Pulmonary artery endothelial cell (primary cell): ENCODE measurements at places on chromosomes 1 and 21. TPM values are rescaled to one million over a fixed set of nuclear protein-coding genes. Genes with fewer than 3 reads are reported as not detected.

GRCh38 chr1:241675983-241676382, 23.9 kb downstream of the WDR64 start:
- no peak for DNase-seq

GRCh38 chr1:102837551-102837950, 270.8 kb downstream of the COL11A1 start:
- DNase-seq: no peak

Gene RIPK4
- 0.04 TPM in 1 of 2 replicates, not detected in the other for total RNA-seq

Gene PODN
- total RNA-seq: 0.26 and 0.60 TPM in 2 replicates

DNA sequence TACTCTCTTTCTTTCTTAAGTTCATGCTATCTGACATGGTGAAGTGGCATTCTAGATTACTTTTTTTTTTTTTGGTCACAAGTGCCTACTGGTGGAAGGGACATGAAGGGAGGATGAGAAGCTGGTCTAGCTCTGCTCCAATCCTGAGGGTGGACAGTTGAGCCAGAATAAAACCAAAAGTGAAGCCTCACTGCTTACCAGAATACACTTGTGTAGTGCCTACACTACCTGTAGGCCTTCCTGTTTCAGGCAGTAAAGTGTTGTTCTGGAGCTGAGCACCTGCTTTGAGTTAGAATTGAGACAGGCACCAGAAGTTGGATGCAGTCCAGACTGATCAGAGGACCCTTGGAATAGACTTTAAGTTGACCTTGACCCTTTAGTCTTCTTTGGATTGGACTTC, 40.4 kb upstream of the APOBEC4 start:
- DNase-seq: no peak

- no peak for DNase-seq
These were observed 217.6 kb downstream of the LTN1 start for GRCh38 chr21:28775071-28775470.

GRCh38 chr1:185834371-185834905, 100.2 kb downstream of the HMCN1 start:
- DNase-seq: no peak

Gene HMCN1
- total RNA-seq: 10.8 and 12.6 TPM in 2 replicates

- DNase-seq: no peak
These were observed 3.8 kb downstream of the COLGALT2 start for GRCh38 chr1:184033711-184034167.

Gene TINAGL1
- 373 and 383 TPM in 2 replicates for total RNA-seq

Gene FCRL2
- total RNA-seq: not detected in 2 replicates

DNA sequence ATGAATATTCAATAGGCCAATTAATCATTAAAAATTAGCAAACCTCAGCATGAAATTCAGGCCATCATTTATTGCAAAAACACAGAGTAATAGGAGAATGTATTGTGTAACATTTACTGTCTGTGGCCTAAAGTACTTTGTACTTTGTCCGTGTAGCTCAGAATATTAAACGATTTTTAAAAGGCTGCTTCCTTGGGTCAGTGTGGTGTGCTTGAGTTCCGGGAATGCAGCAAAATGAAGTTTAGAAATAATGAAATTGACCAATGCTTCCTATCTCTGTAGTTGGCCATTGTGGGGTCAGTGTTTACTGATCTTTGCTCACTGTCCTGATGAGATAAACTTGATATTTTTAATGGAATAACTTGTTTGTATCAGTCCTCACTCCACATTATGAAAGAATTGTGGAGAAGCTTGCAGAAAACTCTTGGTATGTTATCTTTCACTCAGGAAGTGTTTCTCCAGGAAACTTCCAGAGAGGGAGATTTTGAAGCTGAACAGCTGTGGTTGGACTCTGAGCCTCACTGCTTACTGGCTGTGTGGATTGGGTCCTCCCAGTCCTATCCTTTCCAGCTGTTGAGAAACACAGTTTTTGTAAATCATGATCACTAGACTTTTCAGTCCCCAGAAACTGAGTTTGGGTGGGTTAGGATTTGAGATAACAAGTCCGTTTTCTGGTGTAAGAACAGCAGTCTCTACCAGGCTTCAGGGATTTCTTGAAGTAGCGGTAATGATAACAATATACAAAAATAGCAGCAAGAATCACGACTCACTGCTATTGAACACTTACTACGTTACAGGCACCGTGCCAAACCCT, 19.2 kb upstream of the MTARC1 start:
- no peak for DNase-seq

- peak; percentile 75 for DNase-seq
These were observed 30.2 kb downstream of the DPH5 start for GRCh38 chr1:100995198-100995988.

DNA sequence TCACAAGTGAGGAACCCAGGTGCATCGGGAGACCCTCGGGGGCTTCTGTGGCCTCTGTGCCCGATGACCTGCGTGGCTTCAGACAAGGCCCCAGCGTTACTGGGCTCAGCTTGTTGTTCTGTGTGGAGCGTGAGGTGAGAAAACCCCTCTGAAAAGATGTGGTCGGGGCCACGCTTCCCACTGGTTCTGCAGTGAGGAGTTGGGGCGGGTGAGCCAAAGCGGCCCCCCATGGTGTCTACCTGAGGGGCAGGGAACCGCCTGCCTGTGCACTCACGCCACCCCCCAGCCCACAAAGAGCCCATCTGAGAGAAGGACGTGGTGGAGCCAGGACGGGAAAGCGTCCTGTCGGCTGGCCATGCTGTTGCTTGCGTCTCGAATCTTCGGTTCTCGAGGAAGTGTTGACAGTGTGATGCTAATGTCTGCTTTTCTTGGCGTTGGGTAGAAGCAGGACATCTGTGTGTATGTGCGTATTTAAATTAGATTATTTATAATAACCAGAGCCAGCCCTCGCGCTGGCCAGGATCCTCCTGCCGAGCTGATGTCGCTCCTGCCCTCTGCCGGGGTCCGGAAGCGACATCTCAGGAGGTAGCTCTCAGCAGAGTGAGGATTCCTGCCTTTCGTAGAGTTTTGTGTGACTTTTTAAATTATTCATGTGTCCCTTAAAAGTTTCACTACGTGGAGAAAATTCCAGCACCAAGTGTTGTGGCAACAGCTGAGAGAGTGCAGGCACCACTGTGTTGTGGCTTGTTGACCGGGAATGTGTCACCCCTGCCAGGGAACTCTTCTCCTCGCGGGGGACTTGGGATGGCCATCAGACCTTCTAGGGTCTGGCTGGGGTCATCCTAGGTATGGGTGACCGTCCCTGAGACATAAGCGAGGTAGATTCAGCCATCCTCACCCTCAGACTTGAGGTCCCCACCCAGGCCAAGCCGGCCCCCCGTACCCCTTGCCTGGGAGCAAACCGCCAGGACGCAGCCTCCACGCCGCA, 15.3 kb downstream of the TMEM201 start:
- DNase-seq: no peak

Gene DCST2
- total RNA-seq: 0.07 TPM in 1 of 2 replicates, not detected in the other

DNA sequence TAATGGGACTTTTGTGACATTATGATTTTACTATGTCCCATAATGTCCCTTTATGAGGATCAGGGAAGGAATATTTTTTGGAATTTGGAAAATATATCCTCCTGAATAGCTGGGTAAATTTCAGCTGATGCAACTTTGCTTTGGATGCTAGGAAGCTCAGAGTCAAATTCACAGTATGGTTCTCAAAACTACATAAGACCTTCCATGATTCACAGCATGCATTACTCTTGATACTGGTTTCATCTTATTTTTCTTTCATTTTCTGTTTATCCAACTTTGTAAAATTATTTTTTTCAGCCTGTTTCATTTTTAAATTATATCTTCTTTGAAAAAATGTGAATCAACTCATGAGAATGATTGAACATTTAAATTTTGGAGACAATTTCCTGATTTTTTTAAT, 160.2 kb downstream of the ATP6V1G3 start:
- DNase-seq: no peak
